Stimulated activated naive CD8-positive, alpha-beta T cell treated with anti-CD3 and anti-CD28 coated beads, Interleukin-15, Interleukin-2, amounts not matched to agents 100 U/mL and 50 U/mL, for 24 hours (primary cell): ENCODE measurements at places on chromosomes 4 and X.

GRCh38 chrX:74251006-74251930, 52.7 kb upstream of the ZCCHC13 start:
- DNase-seq, result no peak

GRCh38 chr4:98838531-98838930, 90.4 kb downstream of the EIF4E start:
- no peak for DNase-seq

DNA sequence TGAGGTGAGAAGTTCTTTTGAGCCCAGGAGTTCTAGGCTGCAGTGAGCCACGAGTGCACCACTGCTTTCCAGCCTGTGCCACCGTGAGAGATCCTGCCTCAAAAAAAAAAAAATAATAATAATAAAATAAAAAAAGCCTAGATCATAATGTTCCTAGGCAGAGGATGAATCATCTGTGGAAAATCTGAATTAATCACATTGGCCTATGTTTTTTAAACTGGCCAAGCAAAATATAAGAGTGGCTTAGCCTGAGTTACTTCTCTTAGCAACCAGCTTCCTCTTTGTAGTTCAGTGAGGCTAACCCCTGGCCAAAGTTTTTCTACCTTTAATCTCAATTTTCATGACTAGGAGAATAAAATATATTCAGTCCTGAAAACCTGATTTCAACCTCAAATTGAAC, 614.6 kb downstream of the PPP4R3C start:
- no peak for DNase-seq

GRCh38 chr4:90234916-90235547, 107.8 kb downstream of the CCSER1 start:
- DNase-seq, result no peak

- DNase-seq, result no peak
These were observed 7.5 kb downstream of the ADGRA3 start for GRCh38 chr4:22508376-22508775.

- no peak for DNase-seq
These were observed 153.1 kb downstream of the AMELX start for GRCh38 chrX:11446336-11446735.

- DNase-seq, result no peak
These were observed 369.9 kb upstream of the NR3C2 start for GRCh38 chr4:148812101-148812500.

GRCh38 chr4:104901438-104901837, 245.2 kb upstream of the TET2 start:
- DNase-seq, result no peak

DNA sequence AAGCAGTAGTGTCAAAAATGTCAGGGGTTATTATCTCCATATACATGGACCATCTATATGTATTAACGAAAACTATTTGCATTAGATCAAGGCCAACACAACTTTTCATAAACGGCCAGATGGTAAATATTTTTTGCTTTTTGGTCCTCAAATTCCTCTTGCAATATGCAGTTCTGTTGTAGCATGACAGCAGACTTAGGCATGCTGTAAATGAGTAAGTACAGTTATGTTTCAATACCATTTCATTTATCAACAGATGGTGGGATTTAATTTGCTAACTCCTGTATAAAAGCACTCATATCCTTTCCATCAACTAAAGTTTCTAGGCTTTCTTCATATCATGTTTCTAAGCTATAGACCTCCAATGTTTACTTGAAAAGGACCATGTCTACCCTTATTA, 208.1 kb downstream of the ANKRD50 start:
- DNase-seq, result no peak

- no peak for DNase-seq
These were observed 129.0 kb upstream of the TECRL start for GRCh38 chr4:64538219-64538618.

DNA sequence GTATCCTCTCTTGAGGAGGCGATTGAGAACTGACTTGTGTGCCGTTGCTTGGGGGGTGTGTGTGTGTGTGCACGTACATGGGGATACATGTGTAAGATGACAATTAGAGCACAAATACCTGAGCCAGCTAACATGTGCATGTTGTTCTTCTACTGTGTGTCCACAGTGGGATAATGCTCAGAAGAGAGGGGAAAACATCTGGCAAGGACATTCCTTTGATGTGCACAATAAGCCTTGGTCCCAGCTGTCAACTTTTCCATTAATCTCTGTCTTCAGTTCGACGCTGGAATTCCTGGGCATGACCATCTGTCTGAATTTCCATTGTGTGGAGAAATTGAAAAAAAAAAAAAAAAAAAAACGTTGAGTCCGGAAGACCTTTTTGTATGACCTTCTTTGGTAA, 592.0 kb upstream of the GALNTL6 start:
- DNase-seq, result no peak

- no peak for DNase-seq
These were observed 15.4 kb upstream of the MAGED1 start for GRCh38 chrX:51878056-51878455.

GRCh38 chrX:44422631-44423030, 79.2 kb upstream of the EFHC2 start:
- DNase-seq, result no peak

DNA sequence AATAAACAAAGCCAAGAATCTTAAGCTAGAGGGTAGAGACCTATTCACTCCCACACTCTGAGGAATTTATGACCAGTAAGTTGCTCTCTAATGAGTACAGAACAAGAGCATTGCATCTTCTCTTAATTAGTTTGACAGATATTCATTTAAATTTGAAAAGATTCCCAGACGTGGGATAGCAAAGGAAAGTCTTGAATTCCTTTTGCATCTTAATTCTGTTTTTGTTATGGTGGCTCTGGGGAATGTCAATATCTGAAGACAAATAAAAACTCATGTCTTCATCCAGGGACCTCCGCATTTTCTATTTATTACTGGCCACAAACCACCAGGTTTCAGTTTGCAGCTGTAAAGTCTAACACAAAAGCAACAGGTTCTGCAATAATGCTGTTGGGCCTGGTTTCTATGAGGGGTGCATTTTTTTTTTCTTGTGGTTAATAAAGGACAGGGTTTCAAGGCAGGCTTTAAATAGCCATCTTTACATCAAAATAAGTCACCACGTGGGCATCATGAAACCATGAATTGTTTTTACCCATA, 172.3 kb downstream of the SHROOM3 start:
- no peak for DNase-seq

DNA sequence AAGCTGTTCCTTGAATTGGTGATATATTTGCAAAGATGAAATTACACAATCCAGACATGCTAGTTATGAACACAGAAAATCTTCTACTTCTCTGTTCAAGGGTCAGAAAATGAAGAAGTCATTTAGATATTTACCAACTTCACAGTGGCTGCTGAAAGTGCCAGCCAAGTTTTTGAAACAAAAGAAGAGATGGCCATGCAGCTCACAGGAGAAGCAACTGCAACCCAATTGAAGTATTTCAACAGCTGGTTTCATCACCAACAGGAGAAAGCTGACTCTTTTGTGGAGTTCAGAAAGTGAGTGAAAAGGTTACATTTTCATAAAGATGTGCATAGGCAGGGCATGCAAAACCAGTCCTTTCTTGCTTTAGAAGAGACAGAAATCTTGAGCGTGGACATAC, 70.1 kb upstream of the LSM6 start:
- no peak for DNase-seq

DNA sequence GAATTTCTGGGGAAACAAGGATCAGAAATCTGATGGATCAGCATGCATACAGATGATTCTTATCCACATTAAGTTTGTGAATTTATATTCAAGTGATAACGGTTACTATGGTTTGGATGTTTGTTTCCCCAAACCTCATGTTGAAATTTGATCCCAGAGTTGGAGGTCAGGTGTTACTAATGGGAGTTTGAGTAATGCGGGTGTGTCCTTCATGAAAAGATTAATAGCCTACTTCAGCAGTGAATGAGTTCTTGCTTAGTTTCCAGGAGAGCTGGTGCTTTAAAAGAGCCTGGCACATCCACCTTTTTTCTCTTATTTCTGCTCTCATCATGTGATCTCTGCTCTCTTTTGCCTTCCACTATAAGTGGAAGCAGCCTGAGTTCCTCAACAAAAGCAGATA, 712.4 kb downstream of the IL1RAPL1 start:
- no peak for DNase-seq

DNA sequence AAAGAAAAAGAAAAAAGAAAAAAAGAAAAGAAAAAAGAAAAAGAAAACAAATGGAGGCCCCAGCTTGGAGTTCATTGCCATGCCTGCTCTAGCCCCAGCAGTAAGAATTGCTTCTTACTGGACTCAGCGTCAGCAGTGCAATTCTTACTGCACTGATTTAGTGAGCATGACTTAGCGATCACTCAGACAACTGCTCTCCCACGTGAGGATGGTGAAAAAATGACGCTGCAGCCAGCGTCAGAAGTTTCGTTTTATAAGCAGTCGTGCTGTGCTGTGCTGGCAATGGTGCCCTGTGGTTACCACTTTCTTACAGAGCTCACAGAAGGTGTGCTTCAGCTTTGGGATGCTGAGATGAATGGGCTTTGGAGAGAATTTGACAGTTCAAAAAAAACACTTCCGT, 68.3 kb upstream of the DDX3X start:
- DNase-seq, result peak; percentile 28

- no peak for DNase-seq
These were observed 4.1 kb upstream of the MANBA start for GRCh38 chr4:102764901-102765300.

GRCh38 chr4:174708381-174708780, 120.7 kb downstream of the GLRA3 start:
- no peak for DNase-seq

GRCh38 chr4:85826060-85826678, 351.2 kb downstream of the ARHGAP24 start:
- DNase-seq, result no peak

DNA sequence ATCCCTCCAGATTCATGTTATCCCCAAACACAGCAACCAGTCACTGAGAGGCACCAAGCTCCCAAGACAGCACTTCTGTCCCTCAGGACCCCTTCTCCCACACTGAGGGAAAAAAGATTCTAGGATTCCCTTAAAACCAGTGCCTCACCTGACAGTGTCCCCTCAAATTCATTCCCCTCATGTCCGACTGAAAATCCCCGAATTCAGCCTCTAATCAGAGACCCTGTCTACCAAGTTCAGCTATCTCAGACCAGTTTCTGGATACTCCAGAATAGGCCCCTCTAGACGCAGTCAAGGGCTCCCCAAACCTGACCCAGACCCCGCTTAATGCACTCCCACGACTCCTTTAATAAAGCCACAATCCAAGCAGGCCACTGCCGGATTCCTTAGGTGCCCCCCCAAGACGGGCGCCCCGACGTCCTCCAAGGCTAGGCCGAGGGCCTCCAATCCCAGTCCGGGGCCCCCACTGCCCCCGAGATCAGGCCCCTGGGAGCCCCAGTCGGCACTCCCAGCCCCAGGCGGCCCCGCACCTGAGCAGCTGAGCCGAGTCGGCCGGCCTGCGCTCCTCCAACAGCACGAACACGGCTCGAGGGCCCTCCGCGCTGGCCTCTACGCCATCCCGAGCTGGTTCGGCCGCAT, 457 bp downstream of the TFE3 start:
- DNase-seq, result no peak

GRCh38 chrX:136823175-136823574, 42.4 kb upstream of the ARHGEF6 start:
- no peak for DNase-seq

GRCh38 chr4:48300004-48300403, 30.4 kb upstream of the TEC start:
- DNase-seq, result no peak

DNA sequence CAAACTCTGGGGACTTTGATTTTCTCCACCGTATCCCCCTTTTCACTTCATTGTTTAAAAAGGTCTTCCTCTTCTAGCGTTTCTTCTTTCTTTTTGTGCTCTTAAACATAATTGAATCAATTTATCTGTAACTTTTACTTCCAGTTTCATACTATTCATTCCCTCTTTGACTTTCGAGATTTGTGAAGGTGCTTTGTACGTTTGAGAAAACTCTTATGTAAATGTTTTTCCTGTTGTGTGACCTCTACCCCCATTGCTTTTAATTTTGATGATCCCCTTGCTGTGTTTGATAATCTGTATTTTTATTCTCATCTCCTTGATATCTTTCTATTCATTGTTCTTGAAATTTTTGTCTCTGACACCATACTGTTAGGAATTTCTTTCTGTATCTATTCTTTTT, 4.8 kb downstream of the USP38 start:
- no peak for DNase-seq

DNA sequence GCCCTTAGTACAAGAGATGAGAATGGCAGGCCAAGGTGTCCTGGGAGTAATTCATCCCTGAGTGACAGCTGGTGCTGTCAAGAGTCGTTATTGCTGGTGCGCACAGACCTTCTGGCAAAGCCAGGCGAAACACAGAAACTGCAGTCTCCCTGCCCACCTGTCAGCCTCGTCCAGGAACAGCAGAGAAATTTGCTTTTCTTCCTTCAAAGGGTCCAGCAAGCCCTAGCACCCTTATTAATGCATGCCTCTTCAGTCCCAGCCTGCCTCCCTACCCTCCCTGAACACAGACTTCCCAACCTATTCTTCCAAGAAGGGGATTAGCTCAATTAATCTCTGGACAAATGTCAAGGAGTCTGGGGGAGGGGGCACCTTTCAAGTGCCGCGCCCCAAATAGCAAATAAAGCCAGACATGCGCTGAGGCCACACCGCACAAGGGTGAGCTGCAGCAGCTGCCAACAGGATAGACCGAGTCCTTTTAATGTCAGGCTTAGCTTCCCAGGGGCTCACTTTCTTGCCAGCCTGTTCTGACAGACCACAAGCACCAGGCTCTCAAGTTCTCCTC, 250.7 kb upstream of the RASGEF1B start:
- DNase-seq, result no peak

GRCh38 chr4:186161138-186161537, 30.2 kb upstream of the CYP4V2 start:
- no peak for DNase-seq

GRCh38 chr4:88828842-88829571, 131.4 kb upstream of the NAP1L5 start:
- no peak for DNase-seq

- no peak for DNase-seq
These were observed 57.6 kb downstream of the RFC1 start for GRCh38 chr4:39308611-39309010.

DNA sequence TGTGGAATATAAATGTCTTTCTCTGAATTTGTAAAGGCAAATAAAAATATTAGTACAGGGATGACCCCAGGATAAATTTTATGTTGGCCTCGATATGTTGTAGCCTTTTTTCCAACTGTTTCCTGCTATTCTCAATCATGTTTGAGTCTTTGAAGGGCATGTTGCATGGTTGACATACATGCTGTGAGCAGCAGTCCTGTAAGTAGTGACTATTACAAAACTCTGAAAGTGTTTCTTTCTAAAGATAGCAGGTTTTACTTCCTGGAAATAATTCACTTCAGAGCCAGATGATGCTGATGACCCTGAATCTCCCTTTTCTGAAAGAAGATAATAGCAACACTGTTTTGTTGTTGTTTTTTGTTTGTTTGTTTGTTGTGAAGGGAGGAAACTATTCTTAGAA, 393.0 kb upstream of the GNPDA2 start:
- DNase-seq, result no peak

- no peak for DNase-seq
These were observed 43.9 kb downstream of the TMEM154 start for GRCh38 chr4:152635851-152636250.

- no peak for DNase-seq
These were observed 46.6 kb downstream of the SOWAHB start for GRCh38 chr4:76851375-76851774.

- no peak for DNase-seq
These were observed 642.9 kb downstream of the STPG2 start for GRCh38 chr4:97500423-97500822.
